ENCODE measurements at places on chromosomes 2 and 18.

DNA sequence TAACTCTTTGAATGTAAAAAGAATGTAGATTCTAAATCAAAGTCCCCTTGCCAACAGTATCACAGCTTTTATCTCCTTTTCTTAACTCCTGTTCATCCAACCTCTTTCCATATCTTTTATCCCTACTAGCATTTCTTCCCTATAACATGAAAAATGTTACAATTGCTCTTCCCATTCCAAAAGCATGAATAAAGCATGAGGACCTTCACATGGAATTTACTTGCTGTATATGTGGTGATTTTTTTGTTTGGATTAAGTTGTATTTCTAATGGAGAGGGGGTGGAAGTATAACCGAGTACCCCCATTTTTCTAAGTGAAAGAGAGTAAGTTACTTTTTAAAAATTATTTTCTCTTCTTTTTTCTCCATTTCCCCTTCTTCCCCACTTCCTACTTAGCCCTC lies 94.9 kb upstream of the RBBP8 start:
- DNase-seq = no peak

DNA sequence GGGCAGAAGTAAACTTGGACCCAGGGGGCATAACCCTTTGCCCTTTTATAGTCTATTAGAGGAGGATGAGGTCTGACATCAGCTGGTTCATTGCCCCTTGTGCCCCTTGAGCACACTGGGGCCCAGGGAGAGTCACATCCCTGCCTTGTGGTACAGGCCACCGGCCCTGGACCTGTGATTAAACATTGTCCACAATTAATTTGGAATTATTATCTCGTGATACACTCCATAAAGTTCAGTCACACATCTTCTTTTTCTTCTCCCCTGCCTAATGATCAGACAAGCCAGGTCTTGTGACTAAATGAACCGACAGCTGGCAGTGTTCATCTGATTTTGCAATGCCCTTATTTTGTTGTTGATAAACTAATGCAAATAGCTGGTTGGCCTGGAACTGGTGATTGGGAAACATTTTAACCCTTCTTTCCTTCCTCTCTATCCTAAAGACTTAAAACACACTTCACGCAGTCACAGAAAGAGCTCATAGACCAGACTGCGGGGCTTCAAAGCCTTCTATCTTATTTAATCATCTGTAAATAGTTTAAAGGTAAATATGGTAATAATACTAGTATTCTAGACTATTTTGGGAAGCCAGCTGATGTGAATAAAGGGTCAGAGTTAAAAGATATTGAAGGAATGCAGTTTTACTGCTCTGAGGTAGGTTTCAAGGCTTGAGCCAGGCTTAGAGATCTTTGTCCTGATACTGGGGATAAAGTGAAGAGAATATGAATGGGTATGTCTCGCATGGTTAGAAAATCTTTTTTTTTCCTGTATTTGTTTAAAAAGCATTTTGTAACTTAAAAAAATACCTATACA lies 13.4 kb downstream of the IL1R1 start:
- no peak for DNase-seq

GRCh38 chr2:212037062-212037461 lies 501.5 kb downstream of the ERBB4 start:
- DNase-seq = no peak

DNA sequence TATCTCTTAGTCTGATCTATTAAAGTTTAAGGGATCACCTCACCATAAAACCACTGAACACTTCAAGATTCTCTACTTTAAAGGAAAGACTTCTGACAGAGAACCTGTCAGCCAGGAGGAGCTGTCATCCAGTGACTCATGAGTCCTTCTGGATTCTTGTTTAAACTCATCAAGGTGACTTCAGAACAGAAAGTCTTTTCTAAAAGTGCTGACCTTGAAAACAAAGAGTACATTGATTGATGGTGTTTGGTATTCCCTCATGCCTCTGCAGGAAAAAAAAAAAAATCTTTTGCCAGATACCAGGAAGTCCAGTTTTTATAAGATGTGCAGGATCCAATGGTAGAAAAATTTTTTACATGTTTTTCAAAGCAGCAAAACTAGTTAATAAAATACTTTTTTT lies 12.3 kb downstream of the DSG2 start:
- DNase-seq = no peak

- DNase-seq = no peak
These were observed 74.4 kb downstream of the MAP3K20 start for GRCh38 chr2:173150087-173150486.

GRCh38 chr2:220572385-220572784 lies 945.0 kb downstream of the SLC4A3 start:
- DNase-seq = no peak

GRCh38 chr2:111118981-111119821 lies 1.5 kb upstream of the BCL2L11 start:
- peak; percentile 26 for DNase-seq

DNA sequence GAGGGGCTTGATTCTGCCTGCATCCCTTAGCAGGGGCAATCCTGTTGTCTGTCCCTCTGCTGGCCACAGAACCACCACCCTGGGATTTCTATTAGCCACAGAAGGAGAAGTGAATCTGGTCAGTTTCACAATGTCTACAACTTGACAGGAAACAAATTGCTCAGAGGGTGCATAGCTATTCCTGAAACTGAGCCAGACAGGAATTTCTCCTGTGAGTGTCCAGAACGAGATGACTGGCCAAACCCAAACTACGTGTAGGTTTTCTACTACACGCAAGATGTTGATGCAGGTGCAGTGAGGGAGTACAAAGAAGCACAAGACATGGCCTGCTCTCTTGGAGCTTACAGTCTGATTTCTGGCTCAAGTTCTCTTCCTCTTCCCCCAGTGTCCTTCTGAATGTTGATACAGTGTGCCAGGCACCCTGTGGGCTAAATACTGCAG lies 201.9 kb downstream of the CLIP4 start:
- DNase-seq = no peak

GRCh38 chr2:148974095-148974494 lies 64.4 kb upstream of the LYPD6B start:
- no peak for DNase-seq

DNA sequence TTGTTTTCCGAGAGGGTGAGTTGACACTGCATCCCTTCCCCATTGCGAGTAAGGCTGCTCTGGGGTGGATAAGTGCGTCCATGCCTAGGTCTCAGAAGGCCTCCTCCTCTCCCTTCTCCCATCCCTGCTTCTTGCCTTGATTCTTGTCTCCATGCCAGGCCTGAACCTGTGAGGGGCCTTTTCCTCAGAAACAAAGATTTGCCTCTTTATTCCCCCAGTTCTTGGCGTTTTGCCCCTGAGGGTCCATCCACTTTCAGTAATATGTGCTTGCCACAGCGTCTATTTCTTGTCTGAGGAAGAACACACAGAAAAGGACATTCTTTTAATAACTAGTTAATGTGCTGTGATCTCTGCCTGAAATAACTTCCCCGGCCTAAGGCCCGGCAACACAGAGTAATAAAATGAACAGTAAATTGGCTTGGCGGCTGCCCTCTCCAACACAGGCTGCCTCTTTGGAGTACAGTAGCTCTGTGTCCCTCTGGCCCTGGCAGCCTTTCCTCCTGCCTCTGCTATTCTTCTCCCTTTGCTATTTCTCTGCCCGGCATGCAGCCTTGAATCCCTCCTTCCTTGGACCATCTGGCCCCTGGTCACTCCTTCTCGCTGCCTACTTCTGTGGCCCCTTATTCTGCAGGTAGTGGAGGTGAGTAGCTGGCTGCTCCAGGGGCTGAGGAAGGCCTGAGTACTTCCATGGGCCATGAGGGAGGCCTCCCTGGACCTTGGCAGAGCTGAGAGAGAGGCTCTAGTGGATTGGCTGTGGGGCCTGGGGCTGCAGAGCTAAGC lies 4.4 kb downstream of the EHD3 start:
- no peak for DNase-seq

Measured in activated naive CD4-positive, alpha-beta T cell (primary cell).